Globus pallidus (tissue), 1 donor: ENCODE measurements at places on chromosomes 7 and 10.

GRCh38 chr10:12081470-12081869 is 12.7 kb downstream of the DHTKD1 start:
- no peak for DNase-seq

GRCh38 chr7:100407285-100408180 is 21.0 kb downstream of the ZCWPW1 start:
- no peak for DNase-seq

- DNase-seq: no peak
These were observed 156.7 kb downstream of the ANLN start for GRCh38 chr7:36546331-36546730.

DNA sequence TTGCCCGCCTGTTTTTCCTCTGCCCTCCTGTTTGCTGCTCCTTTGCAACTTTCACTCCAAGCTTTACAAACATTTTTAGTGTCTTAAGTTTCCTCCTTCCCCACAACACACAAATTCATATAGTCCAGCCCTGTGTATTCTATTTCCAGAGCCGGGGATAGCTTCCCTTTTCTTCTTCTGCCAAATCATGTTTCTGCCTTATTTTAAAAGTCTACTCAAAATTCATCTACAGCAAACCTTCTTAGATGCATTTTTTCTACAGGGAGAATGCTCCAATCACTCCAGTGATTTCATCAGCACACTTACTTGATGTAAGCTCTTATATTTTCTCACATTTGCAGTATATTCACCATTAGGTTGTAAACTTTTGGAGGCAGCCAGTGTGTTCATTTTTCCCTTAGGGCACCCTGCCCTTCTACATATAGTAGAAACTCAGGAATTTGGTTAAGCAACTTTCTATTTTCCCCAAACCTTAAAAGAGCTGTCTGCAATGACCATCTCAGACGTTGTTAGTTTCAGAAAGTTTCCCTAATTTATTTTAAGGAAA is 12.4 kb upstream of the ACTA2 start:
- DNase-seq: no peak

DNA sequence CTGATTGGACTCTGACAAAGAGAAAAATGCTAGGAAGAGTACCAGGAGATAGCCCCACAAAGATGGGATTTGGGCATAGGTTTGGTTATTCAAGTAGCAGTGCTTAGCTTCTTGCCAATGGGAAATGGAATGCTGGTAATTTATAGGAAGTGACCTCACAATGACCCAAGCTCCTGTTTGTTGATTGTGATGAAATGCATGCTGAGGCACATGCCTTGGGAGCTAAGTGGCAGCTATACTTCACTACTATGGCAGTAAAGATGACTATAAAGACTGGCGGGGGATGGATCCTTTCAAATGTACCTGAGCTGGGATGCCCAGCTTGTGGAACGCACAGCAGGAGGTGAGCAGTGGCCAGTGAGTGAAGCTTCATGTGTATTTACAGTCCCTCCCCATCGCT is 153.8 kb downstream of the ZNF22 start:
- no peak for DNase-seq

- DNase-seq: no peak
These were observed 46.4 kb upstream of the MKRN1 start for GRCh38 chr7:140525743-140526142.

GRCh38 chr10:8794860-8795259 is 740.4 kb downstream of the GATA3 start:
- DNase-seq: no peak

GRCh38 chr7:88431882-88432281 is 125.2 kb upstream of the STEAP4 start:
- DNase-seq: no peak

DNA sequence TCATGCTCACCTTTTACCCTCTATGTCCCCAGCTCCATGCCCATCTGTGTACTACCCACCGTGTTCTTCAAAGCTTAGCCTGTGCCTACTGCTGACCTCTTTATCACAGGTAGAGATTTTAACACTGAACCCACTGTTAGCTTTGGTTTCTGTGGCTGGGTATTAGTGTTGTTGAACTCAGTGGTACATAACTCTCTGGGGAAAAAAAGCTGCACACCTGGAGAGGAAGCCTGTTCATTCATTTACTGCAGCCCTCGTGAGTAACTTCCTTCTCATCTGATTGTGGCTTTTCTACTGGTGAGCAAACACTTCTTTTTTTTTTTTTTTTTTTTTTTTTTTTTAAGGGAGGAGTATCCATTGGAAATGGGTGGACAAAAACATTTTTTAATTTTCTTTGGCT is 326.3 kb downstream of the CCSER2 start:
- DNase-seq: no peak

GRCh38 chr7:115146148-115146547 is 224.3 kb downstream of the MDFIC start:
- DNase-seq: no peak

GRCh38 chr10:91521439-91521838 is 111.3 kb downstream of the HECTD2 start:
- no peak for DNase-seq

GRCh38 chr10:13790196-13790595 is 203.4 kb downstream of the PRPF18 start:
- no peak for DNase-seq

GRCh38 chr7:99112097-99112496 is 31.8 kb downstream of the SMURF1 start:
- no peak for DNase-seq

GRCh38 chr7:70520611-70521010 is 611.3 kb upstream of the GALNT17 start:
- no peak for DNase-seq

DNA sequence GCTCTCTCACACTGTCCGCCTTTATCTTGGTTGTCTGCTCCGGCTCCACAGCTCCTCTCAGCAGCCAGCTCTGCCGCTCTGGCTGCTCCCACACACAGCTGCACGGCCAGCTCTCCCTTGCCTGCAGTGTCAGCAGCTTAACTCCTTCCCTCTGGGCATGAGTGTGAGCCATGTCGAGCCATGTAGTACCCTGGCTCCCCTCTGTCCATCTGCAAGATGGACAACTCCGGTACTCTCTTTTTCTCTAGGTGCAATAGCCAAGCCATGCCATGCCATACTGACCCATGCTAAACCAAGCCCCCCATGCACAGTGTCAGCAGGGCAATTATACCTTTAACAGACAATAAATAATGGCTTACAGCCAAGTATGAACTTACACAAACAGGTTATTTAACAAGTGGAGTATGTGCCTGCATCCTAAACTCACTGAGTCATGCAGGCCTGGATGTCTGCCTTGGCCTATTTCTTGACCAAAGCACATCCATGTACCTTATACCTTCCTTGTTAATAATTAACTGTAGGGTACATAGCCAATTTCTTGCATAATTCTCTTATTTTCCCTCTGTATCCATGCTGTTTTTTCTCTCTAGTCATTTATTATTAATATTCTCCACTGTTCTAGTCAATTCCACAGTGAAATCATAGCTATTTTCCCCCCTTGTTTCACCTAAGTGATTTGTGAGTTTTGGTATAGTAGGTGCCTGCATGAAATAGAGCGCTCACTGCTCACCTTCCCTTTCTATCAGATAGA is 170.9 kb downstream of the CDK14 start:
- DNase-seq: peak; percentile 13

GRCh38 chr7:28855538-28856217 is 102.5 kb downstream of the TRIL start:
- no peak for DNase-seq

DNA sequence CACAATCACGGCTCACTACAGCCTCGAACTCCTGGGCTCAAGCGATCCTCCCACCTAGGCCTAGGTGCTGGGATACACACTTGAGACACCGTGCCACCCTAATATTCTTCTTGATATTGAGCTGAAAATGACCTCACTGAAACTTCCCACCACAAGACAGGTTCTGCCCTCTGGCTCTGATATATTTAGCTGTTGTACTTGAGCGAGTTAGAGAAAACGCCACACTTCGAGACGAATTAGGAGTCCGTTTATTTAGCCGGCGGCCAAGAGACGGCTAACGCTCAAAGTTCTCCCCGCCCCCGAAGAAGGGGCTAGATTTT is 17.9 kb downstream of the ZC3HAV1 start:
- no peak for DNase-seq

DNA sequence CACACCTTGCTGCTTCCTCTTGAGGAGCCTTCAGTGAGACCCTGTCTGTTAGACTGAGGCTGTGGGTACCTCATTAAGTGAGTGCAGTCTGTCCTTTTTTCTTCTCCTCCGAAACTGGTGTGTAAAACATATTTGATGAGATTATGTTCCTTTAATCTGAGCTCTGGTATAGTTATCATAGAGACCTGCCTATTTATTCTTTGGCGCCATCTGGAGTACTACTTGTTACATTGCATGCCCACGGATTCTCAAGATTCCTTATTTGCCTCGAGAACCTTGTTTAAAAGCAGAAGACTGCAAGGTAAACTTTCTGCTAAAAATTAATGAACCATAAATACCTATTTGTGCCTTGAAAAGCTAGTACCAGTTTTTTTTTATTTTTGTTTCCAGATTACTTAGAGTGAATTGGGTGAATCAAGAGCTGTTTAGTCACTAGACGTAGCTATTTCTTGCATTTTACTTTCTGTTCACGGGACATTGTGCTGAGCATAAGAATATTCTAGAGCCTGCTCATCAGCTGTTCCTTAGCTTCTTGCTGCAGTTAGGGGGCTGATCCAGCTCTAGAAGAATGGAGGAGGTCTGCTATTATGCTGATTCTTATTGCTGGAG is 16.9 kb upstream of the STMP1 start:
- DNase-seq: peak; percentile 43

- no peak for DNase-seq
These were observed 49.6 kb upstream of the CHST15 start for GRCh38 chr10:124142960-124143359.

DNA sequence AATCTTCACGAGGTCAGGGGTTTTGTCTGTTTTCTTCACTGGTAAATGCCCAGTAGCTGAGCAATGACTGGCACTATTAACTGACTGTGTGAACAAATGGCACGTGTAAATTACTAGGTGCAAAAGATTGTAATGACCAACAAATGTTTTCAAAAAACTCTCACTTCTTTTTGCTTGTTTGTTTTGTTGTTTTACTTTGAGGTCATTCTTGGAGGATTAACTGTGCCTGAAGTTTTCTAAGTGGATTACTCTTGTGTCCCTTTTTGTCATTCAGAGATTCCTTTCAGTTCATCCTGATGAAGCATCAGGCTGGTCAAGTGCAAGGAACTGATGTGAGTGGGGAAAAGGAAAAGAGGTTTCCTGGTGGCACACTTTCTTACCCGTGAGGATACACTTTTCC is 74.4 kb upstream of the PPP1R3C start:
- DNase-seq: no peak

DNA sequence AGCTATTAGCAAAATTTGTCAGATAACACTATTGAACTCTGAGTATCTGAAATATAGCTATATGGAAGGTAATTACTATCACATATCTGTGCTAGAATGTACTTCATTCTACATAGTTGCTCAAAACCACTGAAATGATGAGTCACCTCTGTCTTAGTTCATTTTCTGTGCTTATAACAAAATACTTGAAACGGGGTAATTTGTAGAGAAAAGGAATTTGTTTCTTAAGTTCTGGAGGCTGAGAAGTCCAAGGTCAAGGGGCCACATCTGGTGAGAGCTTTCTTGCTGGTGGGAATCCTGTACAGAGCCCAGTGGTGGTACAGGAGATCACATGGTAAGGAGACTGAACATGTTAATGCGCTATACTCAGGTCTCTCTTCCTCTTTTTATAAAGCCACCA is 41.9 kb upstream of the TNKS2 start:
- DNase-seq: no peak

GRCh38 chr10:67476201-67476600 is 219.8 kb downstream of the CTNNA3 start:
- no peak for DNase-seq

DNA sequence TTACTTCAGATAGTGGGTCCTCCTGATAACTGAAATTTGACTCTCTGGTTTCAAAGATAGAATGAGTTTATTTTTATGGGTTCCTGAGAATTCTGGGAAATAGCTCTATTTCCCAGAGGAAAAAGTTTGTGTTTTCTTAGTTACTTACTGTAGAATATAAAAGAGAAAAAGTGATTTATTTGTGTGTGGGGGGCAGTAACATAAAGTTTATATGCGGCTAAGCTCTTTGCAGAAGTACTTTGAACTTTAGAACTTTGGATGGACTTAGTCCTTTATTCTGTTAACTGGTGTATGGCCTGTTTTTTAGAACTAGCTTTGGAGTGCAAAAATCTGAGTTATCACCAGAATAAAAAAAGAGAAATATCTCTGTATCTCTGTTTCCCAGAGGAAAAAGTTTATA is 157.1 kb downstream of the BBS9 start:
- DNase-seq: no peak
